ENCODE measurements at places on chromosomes 3 and 15.

GRCh38 chr3:148451969-148452368 lies 245.7 kb upstream of the AGTR1 start:
- H3K27me3 ChIP-seq = no peaks in the 10 kb centered on the region
- no peak overlapping the region for H3K27ac ChIP-seq
- no peak for DNase-seq
- no peaks in the 10 kb centered on the region for H3K36me3 ChIP-seq

- DNase-seq = no peak
- H3K4me3 ChIP-seq = no peak overlapping the region
- peaks cover 3% of the 10 kb centered on the region for H3K4me1 ChIP-seq
- no peaks in the 10 kb centered on the region for H3K36me3 ChIP-seq
- 0 out of 2 replicates have a peak, but pooled peaks cover 6% of the 10 kb centered on the region for H3K27me3 ChIP-seq
Measured at GRCh38 chr15:82714016-82714415, 4.3 kb upstream of the AP3B2 start.

- H3K27ac ChIP-seq = peak overlapping the region; percentile 78
- no peaks in the 10 kb centered on the region for H3K27me3 ChIP-seq
- peak overlapping the region; percentile 36 for H3K4me3 ChIP-seq
- H3K36me3 ChIP-seq = no peaks in the 10 kb centered on the region
Measured at GRCh38 chr3:194070220-194070633, 65.7 kb upstream of the HES1 start.

DNA sequence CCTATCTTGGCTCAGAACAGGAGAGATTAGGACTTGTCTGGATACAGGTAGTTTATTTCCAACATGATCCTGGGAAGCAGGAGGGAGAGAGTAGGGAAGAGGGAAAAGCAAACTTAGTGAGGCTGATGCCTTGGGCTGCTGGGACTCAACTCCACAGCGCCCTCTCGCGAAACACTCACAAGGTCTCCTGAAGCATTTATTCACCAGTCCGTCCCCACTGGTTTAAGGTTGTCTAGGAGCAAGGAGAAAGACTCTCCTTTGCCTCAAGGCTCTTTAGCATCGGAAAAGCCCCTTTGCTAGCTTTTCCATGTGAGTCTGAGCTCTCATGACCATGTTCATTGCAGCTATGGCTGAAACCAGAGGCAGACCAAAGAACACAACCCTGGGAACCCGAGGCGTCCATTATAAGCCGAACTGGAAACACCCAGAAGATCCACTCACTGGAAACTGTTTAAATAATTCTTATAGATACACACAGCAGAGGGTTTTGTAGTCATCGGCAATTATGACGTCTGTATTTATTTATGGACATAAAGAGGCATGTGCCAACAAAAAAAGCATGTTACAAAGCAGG lies 244.5 kb downstream of the CD47 start:
- no peak overlapping the region for H3K27ac ChIP-seq
- no peaks in the 10 kb centered on the region for H3K27me3 ChIP-seq
- DNase-seq = no peak

GRCh38 chr3:71006810-71007785 lies 576.4 kb downstream of the FOXP1 start:
- no peak overlapping the region for H3K4me3 ChIP-seq
- H3K4me1 ChIP-seq = peaks cover 36% of the 10 kb centered on the region
- peak; percentile 74 for DNase-seq
- H3K27me3 ChIP-seq = no peaks in the 10 kb centered on the region
- no peak overlapping the region for H3K27ac ChIP-seq
- H3K36me3 ChIP-seq = no peaks in the 10 kb centered on the region

- no peaks in the 10 kb centered on the region for H3K36me3 ChIP-seq
- no peak overlapping the region for H3K4me3 ChIP-seq
- H3K27ac ChIP-seq = no peak overlapping the region
Measured at GRCh38 chr3:19025441-19025840, 122.9 kb upstream of the KCNH8 start.

GRCh38 chr3:217948-218347 lies 21.4 kb downstream of the CHL1 start:
- H3K27me3 ChIP-seq = no peaks in the 10 kb centered on the region
- H3K4me3 ChIP-seq = no peak overlapping the region

GRCh38 chr3:58178528-58179234 lies 32.1 kb downstream of the DNASE1L3 start:
- no peak overlapping the region for H3K4me3 ChIP-seq
- H3K36me3 ChIP-seq = no peaks in the 10 kb centered on the region
- no peak for DNase-seq

GRCh38 chr15:56804279-56804678 lies 71.0 kb upstream of the ZNF280D start:
- no peaks in the 10 kb centered on the region for H3K27me3 ChIP-seq
- DNase-seq = no peak
- no peak overlapping the region for H3K27ac ChIP-seq

GRCh38 chr15:40762919-40763800 lies 708 bp upstream of the GCHFR start:
- DNase-seq = no peak
- H3K36me3 ChIP-seq = no peaks in the 10 kb centered on the region
- H3K27ac ChIP-seq = no peak overlapping the region
- peaks cover 22% of the 10 kb centered on the region for H3K4me1 ChIP-seq
- H3K4me3 ChIP-seq = peak overlapping the region; percentile 70
- H3K27me3 ChIP-seq = no peaks in the 10 kb centered on the region

DNA sequence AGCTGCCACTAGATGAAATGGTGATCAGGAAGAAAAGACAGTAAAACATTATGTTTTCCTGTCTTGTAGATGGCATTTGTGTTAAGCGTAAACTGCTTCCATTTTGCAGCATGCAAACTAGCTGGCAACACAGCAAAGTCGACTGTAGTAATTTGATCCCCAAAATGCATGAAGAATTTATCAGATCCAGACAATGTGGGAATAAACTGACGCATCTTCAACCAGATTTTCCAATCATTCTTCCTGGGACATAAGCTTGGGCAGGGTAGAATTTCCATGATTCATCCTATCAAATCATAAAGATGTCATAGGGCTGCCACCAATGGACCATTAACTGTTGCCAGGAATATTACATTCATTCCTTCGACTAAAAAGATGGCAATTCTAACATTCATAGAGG lies 260.3 kb downstream of the ERC2 start:
- H3K27ac ChIP-seq = no peak overlapping the region
- DNase-seq = no peak
- H3K36me3 ChIP-seq = no peaks in the 10 kb centered on the region
- H3K4me3 ChIP-seq = no peak overlapping the region
- H3K27me3 ChIP-seq = no peaks in the 10 kb centered on the region

DNA sequence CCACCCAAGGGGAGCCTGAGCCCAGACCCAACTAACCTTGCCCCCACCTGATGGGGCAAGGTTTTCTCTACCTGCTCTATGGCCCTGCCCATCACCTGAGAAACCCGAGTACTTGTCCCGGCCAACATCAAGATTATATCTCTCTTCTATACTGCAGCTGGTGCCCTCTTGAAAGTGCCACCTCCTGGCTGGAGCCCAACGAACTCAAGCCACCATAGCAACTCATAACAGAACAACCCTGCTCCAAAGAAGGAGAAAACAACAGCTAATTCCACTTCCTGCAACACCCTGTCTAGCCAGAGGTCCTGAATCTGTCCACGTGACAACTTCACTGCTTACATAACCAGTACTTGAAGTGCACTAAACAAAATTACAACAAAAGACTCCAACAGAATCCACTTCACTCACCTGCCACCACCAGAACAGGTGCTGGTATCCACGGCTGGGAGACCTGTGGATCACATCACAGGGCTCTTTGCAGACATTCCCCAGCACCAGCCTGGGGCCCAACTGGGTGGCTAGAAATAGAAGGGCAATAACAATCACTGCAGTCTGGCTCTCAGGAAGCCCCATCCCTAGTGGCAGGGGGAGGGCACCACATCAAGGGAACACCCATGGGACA lies 49.2 kb downstream of the PIERCE2 start:
- no peaks in the 10 kb centered on the region for H3K36me3 ChIP-seq
- H3K27me3 ChIP-seq = no peaks in the 10 kb centered on the region
- no peak for DNase-seq

DNA sequence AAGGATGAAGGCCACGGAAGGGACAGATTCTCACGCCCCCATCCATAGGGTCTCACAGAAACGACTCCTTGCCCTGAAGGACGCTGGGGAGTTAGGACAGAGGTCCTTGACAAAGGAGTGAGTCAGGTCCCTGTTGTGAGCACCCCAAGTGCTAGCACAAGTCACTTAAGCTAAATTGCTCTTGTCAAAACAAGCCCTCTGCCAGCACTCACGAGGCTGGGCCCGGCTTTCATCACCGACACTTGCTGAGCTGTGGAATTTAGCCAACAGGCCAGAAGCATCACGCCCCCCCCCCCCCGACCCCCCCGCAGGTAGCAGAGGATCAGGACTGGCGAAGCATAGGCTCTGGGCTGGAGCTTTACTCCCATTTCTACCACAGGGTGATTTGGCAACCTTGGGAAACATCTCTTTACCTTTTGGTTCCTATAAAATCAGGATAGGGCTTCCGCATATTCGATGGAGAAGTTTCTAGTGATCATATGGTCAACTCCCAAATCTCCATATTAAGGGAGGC lies 75.4 kb downstream of the ADCY5 start:
- H3K27me3 ChIP-seq = no peaks in the 10 kb centered on the region
- no peak for DNase-seq
- no peaks in the 10 kb centered on the region for H3K4me1 ChIP-seq
- no peak overlapping the region for H3K4me3 ChIP-seq

GRCh38 chr3:52890735-52891134 lies 6.6 kb downstream of the STIMATE start:
- H3K27ac ChIP-seq = no peak overlapping the region
- H3K27me3 ChIP-seq = no peaks in the 10 kb centered on the region
- no peaks in the 10 kb centered on the region for H3K4me1 ChIP-seq

- DNase-seq = no peak
- H3K4me3 ChIP-seq = no peak overlapping the region
- no peaks in the 10 kb centered on the region for H3K36me3 ChIP-seq
- no peaks in the 10 kb centered on the region for H3K27me3 ChIP-seq
Measured at GRCh38 chr3:80533553-80533952, 765.8 kb upstream of the ROBO1 start.

Data from MM.1S (cell line).